Right cardiac atrium (tissue), 5 donors: ENCODE measurements at places on chromosomes 7 and 10. TPM values are rescaled to one million over a fixed set of nuclear protein-coding genes. Genes with fewer than 3 reads are reported as not detected.

The NPY4R gene
- 0.40 TPM for total RNA-seq

- DNase-seq, result no peak
These were observed 41.4 kb upstream of the PITRM1 start for GRCh38 chr10:3213758-3214515.

DNA sequence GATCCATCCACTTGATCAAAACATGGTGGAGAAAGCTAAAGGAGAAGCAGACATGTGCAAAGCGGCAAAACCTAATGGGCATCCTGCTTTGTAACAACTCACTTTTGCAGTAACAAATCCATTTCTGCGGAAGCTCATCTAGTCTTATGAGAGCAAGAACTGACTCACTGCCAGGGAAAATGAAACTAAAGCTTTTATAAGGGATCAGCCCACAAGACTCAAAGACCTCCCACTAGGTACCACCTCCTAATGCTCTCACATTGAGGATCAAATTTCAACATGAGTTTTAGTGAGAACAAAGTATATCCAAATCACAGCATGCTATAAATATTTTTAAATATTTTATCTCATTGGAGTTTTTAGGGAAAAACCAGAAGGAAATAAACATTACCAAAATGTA lies 120.1 kb upstream of the GNAI1 start:
- DNase-seq, result no peak

The NUPR2 gene
- total RNA-seq, result not detected
